ENCODE measurements at places on chromosomes 1 and 21.

- peak; percentile 62 for DNase-seq
Measured at GRCh38 chr1:176609556-176610408, 146.8 kb downstream of the PAPPA2 start.

DNA sequence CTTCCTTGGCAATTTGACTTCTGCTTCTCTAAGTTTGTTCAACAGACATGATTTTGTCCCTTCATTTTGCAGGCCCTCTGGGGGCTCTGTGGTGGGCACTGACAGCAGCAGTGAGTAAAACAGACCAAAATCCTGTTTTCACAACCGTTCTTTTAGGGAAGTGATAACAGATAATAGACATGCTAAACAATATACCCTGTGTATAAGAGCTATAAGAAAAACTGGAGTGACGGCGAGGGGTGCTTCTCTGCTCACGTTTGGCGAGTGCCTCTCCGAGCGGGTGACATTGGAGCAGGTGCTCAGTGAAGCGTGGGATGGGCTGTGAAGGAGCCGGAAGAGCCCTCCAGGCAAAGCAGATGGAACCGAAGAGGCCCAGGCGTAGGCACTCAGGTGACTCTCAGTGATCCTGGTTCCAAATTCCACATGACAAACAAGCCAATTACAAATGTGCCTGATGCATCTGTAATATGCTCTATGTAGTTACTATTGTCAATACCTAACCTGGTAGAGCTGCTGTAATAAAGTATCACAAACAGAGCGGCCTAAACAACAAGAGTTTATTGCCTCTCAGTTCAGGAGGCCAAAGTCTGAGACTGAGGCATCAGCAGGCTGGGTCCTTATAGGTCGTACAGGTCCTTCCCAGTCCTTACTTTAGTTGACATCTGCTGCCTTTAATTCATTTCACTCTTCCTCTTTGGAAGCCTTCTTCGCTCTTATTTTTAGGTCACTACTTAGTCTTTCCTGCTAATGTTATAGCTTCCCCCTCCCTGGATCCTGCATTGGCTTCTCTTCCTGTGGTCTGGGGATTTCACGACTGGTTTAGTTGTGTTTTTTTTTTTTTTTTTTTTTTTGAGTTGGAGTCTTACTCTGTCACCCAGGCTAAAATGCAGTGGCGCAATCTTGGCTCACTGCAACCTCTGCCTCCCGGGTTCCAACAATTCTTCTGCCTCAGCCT, 20.1 kb downstream of the OR2B11 start:
- DNase-seq, result no peak

DNA sequence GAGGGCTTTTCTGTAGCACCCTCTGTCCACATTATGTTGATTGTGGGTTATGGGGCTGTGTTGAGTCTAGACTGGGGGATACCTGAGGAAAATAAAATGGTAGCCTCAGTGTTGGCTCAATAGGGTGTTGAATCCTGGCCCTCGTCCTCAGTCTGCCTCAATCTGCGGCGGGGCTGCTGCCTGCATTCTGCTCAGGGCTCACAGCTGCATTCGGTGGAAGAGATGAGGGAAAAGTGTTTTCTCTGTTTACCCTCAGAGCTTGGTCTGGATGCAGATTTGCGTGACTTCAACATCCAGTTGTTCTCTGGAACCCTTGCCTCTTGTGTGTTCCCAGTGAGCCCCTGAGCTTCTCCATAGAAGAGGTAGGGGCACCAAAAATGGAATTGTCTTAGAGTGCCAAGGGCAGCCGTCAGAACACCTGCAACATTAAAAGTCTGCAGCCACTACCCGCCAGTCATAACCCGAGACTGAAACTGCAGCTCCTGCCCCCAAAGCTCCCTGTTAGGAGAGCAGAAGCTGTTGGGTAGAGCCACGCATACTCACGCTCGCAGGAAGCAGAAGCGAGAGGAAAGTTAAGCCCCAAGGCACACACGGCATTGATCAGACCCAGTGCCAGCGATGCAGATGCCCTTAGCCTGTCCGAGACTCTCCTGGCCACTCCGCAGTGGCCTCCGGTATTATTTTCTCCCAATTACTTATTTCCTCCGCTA, 215.3 kb upstream of the C1orf174 start:
- no peak for DNase-seq

- DNase-seq, result no peak
Measured at GRCh38 chr1:70737125-70737524, 310.5 kb downstream of the PTGER3 start.

- no peak for DNase-seq
Measured at GRCh38 chr1:162635418-162635817, 3.2 kb downstream of the DDR2 start.

DNA sequence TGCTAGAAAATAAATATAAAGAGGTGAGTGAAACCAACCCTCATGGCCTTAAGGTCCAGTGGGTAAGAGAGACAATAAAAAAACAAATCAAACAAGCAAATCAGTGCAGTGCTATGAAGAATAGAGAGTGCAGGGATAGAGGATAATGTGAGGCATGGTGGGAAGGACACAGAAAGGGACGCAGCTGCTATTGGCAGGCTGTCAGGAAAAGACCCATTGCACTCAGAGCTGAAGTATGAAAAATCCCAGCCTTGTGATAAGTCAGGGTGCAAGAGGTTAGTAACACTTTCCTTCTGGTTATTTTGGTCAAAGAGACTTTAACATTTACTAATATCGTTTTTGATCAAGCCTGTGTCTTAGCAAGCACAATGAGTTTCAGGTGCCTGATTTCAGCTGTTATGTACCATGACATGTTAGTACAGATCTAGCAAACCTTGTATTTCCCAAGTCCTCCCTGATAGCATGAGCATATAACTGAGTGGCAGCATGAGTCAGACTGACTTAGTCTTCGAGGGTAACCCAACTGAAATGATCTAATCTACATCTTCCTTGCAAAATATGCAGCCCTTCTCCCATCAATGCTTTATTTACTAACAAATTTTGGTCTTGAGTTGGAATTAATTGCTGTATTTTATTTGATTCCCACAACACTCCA, 31.7 kb downstream of the CHML start:
- no peak for DNase-seq

- DNase-seq, result peak; percentile 24
Measured at GRCh38 chr1:14215151-14215550, 383.3 kb upstream of the KAZN start.

Data from fibroblast of skin of abdomen (primary cell).